Activated T-cell treated with anti-CD3 and anti-CD28 coated beads for 48 hours (primary cell): ENCODE measurements at places on chromosomes 4 and X.

GRCh38 chr4:173860094-173860493, 330.1 kb upstream of the HAND2 start:
- DNase-seq: no peak

- no peak for DNase-seq
Measured at GRCh38 chr4:41466249-41466648, 71.7 kb upstream of the LIMCH1 start.

GRCh38 chr4:7701866-7702649, 237.6 kb downstream of the AFAP1 start:
- no peak for DNase-seq

DNA sequence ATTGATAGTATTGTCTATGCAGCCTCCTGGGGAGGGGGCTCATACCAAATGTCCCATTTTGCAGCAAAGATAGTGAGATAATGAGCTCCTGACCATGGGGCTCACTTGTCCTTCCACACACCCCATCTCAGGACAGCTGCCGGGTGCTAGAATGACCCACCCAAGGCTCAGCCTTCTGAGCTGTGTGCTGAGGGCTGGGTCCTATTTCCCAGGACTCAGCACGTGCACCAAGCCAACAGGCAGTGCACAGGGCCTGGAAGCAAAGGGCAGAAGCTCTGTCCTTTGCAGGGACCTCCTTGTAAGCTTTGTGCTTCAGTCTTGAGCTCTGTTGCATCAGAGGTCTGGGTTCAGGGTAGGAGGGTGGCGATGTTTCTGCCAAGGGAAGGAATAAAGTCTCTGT, 11.2 kb upstream of the ABLIM2 start:
- DNase-seq: no peak

- DNase-seq: no peak
Measured at GRCh38 chr4:27881705-27882104, 1021.1 kb downstream of the STIM2 start.

- DNase-seq: no peak
Measured at GRCh38 chr4:151887031-151887815, 126.4 kb upstream of the GATB start.

DNA sequence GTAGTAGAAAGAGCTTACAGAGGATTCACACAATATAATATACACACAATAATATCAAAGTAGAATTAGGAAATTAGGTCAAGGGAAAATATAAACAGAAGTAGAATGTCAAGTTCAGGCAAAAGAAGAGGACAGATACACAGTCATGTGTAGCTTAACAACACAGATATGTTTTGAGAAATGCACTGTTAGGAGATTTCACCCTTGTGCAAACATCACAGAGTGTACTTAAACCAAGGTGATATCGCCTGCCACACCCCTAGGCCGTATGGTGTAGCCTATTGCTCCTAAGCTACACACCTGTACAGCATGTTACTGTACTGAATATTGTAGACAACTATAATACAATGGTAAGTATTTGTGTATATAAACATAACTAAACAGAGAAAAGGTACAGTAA, 110.0 kb upstream of the EDNRA start:
- no peak for DNase-seq
